ENCODE measurements at places on chromosomes 4 and X.

- no peak for DNase-seq
Observed at GRCh38 chr4:94575652-94576051, 123.9 kb downstream of the PDLIM5 start.

- no peak for DNase-seq
Observed at GRCh38 chr4:148182230-148182911, 259.8 kb downstream of the NR3C2 start.

DNA sequence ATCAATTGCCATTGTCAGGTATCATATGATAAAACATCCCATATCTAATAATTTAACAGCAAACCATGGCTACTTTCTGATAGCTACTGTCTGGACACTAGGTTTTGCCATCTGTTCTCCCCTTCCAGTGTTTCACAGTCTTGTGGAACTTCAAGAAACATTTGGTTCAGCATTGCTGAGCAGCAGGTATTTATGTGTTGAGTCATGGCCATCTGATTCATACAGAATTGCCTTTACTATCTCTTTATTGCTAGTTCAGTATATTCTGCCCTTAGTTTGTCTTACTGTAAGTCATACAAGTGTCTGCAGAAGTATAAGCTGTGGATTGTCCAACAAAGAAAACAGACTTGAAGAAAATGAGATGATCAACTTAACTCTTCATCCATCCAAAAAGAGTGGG lies 7.0 kb downstream of the NPY5R start:
- no peak for DNase-seq

GRCh38 chr4:150784305-150784704 lies 202.4 kb downstream of the MAB21L2 start:
- no peak for DNase-seq

DNA sequence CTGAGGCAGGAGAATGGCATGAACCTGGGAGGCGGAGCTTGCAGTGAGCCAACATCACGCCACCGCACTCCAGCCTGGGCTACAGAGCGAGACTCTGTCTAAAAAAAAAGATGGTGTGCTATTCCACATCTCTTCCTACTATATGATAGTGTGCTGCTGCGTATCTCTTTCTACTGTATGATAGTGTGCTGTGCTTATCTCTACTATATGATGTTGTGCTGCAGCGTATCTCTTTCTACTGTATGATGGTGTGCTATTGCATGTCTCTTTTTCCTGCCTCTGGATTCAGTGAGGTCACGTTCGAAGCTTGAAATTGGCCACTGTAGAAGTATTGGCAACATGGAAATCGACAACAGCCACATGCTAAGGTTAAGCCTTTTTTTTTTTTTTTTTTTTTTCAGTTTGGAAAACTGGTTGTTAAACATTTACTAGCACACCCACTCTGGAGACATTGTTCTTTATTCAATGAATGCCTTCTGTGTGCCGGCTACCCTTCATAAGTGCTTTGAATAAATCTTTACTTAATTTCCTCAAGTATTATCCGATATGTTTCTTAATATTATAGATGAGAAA lies 31.0 kb downstream of the ARFIP1 start:
- DNase-seq = no peak

DNA sequence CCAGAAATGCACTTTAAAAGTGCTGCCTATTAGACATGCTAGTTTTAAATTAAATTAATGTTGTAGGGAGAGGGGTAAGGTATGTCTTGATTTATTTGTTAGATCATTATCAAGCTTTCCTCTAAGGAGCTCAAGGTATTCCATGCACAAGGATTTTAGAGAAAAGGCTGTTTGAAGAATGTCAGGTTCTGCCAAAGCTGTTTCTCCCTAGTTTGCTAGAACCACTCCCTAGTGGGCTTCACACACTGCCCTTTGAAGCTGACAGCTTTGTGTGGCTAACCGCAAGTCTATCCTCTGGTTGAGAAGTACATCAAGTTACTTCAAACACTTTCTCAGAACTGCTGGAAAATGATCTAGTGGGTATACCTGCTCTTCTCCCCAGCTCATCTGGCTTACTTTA lies 32.3 kb downstream of the RASL11B start:
- DNase-seq = no peak

GRCh38 chr4:55356991-55357461 lies 11.0 kb downstream of the SRD5A3 start:
- DNase-seq = no peak

- DNase-seq = no peak
Observed at GRCh38 chr4:150583287-150584110, 1.5 kb downstream of the MAB21L2 start.

GRCh38 chr4:88422403-88422802 lies 34.5 kb upstream of the HERC5 start:
- no peak for DNase-seq

GRCh38 chr4:176981551-176981950 lies 188.8 kb upstream of the VEGFC start:
- no peak for DNase-seq

- no peak for DNase-seq
Observed at GRCh38 chrX:102833136-102833535, 103.9 kb upstream of the RAB40AL start.

- no peak for DNase-seq
Observed at GRCh38 chr4:48481581-48481980, 1.6 kb upstream of the SLC10A4 start.

DNA sequence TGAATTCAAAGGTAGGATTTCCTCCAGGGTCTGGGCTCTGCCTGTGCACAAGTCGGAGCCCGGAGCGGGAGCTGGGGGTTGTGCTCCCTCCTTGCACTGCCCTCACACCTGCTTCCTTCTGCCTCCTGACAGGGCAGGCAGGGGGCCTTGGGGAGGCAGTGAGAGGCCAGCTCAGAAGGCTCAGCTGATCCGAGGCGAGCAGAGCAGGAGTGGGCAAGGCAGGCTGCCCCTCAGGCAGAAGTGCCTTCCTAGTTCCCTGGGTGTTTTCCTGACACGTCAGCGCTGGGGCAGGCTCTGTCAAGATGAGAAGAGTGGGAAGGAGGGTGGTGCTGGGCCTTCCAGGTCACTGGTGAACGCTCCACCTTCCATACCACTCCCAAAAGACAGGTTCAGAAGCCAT lies 5.5 kb upstream of the IRAK1 start:
- DNase-seq = no peak

DNA sequence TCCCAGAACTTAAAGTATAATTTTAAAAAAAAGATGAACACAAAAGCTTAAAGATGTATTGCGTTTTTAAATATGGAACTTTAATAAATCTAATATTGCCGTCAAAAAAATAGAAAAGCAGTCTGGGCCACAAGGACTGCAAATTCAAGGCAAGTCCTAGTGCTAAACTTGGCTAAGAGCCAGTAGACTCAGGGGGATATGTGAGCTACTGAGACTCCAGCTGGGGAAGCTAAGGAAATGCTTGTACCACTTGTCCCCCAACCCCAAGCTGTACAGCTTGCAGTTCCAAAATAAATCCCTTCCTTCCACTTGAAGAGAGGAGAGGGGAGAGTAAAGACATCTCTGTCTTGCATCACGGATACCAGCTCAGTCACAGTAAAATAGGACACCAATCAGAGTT lies 290.8 kb upstream of the FGF13 start:
- DNase-seq = no peak

GRCh38 chr4:135553213-135553612 lies 1351.6 kb upstream of the PABPC4L start:
- no peak for DNase-seq

DNA sequence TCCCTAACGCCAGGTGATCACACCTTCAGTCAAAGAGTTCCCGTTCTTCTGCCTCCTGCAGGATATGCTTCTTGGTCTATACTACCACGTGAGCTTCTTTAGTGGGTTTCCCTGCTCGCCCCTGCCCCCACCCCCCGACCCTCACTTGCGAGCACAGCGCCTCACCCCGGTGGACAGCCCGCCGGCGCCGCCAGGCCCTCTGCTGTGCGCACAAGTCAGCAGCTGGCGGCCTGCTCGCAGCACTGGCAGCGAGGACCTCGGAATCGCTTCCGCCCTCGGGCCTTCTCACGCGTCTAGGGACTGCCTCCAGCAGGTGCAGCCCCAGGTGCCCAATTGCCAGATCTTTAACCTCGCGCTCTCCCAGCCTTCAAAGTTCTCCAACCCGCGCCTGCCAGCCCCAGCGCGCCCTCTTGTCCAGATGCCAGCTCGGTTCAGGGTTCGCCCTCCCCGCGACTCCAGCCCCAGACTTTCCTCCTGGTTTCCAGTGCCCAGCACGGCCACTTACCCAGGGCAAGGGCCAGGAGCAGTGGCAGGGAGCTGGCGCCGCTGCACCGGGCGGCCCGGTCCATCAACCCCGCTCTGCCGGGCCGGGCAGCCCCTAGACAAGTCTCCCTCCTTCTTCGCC lies 454 bp downstream of the BTC start:
- peak; percentile 7 for DNase-seq

DNA sequence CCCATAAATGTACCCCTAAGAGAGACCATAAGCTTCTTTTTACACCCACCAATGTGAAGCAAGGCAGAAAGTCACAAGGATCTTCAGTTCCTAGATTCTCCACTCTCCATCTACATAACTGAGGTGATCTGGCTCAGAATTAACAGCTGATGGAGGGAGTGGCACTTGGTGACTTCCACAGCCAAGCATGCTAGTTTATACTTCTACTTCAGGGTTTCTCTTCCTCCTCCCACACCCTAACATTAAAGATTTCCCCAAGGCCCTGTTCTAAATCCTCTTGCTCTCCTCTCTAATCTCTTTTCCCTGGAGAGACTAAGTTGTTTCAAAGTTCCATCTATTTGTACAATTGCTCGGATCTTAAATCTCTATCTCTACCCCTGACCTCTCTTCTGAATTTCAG lies 81.1 kb downstream of the MBNL3 start:
- DNase-seq = no peak

GRCh38 chr4:165351359-165352130 lies 24.1 kb downstream of the MSMO1 start:
- no peak for DNase-seq

DNA sequence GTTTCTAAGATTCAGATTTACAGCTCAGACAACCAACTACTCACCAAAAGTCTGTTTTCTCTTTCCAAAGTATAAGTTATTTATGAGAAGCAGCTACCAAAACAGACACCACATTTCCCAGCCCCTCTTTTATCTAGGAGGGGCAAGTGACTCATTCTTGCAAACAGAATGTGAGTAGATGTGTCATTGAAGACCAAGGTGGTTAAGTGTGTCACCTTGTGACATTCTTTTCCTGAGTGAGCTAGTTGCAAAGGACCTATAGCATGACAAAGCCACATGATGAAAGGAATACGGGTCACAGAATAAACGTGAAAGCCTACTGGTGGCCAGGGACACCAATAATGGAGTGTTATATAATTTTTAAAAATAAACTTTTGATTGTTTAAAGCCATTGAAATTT lies 50.0 kb downstream of the SLC7A11 start:
- DNase-seq = no peak
